Stimulated activated CD8-positive, alpha-beta memory T cell treated with anti-CD3 and anti-CD28 coated beads, Interleukin-15, amount 100 ng/mL, for 48 hours (primary cell): ENCODE measurements at places on chromosomes 7 and 10.

DNA sequence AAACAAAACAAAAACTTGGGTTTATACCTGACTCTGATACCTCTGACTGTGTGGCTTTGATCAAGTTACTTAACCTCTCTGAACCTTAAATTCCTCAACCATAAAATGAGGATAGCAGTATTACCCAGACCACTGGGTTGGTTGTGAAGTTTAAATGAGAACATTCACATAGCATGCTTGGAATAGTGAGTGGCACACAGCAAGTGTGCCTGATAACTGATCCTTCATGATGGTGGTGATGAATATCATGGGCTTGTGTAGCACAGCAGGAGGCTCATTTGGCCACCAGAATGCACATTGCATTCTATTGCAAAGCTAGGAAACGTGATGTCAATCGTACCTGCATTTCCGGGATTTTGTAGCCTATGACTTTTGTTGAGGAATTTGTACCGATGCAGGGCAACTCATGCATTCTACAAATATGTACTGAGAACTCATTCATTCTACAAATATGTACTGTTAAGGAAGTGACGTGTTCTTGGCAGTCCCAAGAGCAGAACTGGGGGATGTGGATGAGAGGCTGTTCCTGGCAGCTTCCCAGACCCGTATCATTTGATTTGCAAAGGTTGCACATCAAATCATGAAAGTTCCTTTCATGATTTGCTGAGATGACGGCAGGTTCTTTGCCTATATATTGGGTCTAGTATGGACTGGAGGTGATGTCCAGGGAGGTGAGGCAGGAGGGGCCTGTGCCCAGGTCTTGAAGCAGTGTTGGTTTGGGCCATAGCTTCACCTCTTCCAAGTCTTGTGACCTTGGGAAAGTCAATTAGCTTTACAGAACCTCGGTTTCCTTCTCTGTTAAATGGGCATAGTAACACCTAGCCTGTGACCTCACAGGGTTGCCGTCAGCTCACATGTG, 94.6 kb upstream of the SMNDC1 start:
- DNase-seq = no peak

DNA sequence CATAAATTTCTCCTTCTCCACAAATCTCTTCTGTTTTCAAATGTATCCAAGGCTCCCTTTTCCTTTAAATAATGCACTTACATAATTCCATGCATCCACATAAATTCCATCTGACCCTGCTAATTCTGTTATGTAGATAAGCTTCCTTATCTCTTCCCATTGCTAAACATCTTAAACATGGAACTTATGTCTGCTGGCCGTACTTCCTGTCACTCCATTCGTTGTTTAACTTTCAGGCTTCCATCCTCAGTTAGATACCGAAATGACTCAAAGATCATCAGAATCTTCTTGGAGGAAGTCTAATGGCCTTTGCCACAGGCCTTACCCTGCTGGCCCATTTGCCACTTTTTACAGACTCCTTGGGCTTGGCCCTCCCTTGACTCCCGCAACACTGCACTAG, 330.9 kb downstream of the GFRA1 start:
- no peak for DNase-seq

- peak; percentile 27 for DNase-seq
Measured at GRCh38 chr10:13659887-13660550, 73.3 kb downstream of the PRPF18 start.

- no peak for DNase-seq
Measured at GRCh38 chr7:12895296-12895695, 207.9 kb downstream of the ARL4A start.

DNA sequence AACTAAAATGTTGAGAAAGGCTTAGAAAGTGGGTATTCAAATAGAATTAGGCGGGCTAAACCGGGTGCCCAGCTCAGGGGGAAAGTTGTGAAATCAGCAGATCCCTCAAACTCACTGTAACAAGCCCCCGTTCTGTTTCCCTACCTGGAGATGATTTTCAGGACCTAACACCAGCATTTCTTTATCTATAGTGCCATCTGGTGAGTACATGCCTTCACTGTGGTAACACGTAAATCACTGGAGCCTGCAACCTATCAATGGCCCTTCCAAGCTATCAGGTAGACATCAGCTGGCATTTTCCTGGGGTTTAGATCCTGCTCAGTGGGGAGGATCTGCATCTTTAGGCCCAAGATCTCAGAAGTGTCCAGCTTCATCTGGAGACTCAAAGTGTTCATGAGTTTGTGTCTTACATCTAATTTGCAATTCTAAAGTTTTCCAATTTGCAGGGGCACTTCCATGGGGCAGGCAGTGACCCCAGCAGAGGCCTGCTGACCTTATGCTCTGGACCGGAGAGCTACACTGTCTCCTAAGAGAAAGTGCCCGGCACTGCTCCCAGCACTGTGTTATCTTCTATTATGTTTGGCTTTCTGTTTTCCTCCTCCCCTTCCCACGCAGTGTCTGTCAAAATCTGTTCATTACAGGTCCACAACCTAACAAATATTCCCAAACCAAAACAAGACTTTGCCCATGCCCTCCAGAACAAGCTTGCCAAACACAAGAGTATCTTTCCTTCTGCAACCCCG, 132.5 kb downstream of the LSM5 start:
- no peak for DNase-seq

DNA sequence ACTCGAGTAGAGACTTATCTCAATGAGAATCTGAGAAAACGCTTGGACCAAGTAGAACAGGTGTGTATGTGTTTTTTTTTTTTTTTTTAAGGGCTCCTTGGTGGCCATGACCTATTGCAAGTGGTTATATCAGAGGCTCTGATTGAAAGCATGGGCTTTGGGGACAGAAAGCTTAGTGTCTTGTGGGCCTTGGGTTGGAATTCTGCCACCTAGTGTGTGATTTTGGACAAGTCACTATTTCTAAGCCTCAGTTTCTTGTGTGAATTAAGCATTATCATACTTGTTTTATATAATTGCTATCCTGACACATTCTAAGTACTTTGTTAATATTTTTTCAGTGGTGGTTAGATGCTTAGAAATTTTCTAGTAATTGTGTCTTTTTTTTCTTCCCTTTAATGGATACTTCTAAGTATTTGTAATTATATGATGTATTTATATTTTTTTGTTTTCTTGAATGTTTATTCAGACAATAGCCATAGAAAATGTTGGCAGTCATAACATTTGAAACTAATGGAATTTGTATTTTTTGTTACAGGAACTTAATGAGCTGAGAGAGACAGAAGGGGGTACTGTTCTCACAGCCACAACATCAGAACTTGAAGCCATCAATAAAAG, 33.1 kb downstream of the SMC3 start:
- DNase-seq = no peak

DNA sequence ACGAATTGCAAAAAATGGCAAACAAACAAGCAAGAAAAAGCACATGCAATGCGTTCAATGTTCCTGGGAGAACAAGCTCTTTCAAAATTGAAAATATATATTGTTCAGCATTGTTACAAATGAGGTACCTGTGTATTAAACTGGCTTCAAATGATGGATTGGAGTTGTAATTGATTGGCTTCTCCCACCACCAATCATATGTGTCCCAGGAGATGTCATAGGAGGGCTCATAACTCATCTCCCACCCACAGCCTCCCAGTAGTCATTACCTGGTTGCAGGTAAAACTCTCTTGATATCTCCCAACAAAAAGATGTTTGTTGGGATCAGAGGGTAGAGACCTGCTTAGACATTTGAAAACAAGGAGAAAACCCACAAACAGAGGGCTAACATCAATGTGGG, 302.9 kb downstream of the BAMBI start:
- no peak for DNase-seq

DNA sequence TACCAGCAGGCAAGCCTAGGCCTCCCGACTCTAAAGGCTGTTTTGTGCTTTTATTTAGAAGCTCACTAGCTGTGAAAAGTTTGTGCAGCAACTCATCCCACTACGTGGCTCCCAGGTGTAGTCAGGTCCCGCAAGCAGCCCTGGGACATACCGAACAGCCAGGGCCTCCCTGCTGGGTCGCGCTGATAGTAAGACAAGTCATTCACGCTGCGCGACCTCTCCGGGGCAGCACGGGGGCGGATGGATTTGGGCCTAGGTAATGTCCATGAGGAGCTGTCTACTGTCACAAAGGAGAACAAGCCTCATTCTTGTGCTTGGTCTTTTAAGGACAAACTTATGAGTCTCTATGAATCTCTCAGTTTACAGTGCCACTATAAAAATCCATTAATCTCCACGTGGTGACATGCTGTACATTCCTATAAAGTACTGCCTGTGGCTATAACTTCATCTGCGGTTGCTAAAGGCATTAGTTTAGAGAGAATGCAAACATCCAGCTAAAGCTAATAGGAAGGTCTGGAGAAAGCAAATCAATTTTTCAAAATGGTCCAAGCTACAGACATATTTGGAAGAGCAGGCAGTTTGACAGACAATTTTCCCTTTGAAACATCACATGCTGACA, 546.8 kb downstream of the PHTF2 start:
- DNase-seq = no peak

GRCh38 chr10:74923556-74923955, 97.2 kb downstream of the KAT6B start:
- no peak for DNase-seq

- no peak for DNase-seq
Measured at GRCh38 chr10:126474031-126474430, 85.8 kb upstream of the ADAM12 start.
